Stomach (tissue), 19 donors: ENCODE measurements at places on chromosomes 7 and 10. TPM values are rescaled to one million over a fixed set of nuclear protein-coding genes. Genes with fewer than 3 reads are reported as not detected.

- H3K4me3 ChIP-seq = no peak overlapping the region
- no peaks in the 10 kb centered on the region for H3K4me1 ChIP-seq
- H3K27ac ChIP-seq = no peak overlapping the region
- H3K27me3 ChIP-seq = no peaks in the 10 kb centered on the region
- DNase-seq = no peak
Observed at GRCh38 chr10:126551202-126551601, 119.3 kb downstream of the C10orf90 start.

DNA sequence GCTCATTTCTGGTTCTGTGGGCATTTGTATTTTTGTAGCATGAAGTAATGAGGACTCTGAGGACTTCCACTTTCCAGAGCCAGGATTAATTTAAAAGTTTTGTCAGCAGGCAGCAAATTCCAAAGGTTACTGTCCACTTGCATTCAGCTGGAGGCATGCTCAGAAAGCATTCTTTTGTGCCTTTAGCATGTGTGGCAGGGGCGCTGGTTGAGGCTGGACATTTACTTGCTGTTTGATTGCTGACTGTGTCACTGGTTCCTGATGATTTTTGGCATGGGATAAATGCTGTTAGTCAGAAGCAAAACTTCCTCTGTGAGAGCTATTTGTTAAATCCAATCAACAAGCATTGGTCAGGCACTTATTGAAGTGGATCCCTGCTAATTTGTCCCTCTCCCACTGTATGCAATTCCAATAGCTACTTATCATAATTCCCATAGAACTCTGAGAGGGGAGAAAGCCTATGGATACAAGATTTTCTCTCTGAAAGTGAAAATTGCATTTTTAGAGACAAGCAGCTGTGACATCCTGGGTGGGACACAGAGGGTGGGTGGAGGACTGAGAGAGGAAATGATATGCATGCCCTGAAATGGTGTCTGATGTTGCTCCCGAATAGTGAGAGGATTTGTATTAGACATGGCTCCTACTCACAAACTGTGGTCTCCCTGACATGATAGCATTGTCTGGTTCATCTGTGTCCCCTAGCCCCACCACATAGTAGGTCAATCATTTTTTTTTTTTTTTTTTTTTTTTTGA, 161.2 kb upstream of the WDR11 start:
- no peak overlapping the region for H3K4me3 ChIP-seq
- H3K27ac ChIP-seq = no peak overlapping the region
- peak; percentile 3 for DNase-seq
- no peaks in the 10 kb centered on the region for H3K27me3 ChIP-seq
- no peaks in the 10 kb centered on the region for H3K36me3 ChIP-seq

- no peaks in the 10 kb centered on the region for H3K27me3 ChIP-seq
- DNase-seq = no peak
- H3K4me3 ChIP-seq = no peak overlapping the region
- no peak overlapping the region for H3K27ac ChIP-seq
- no peaks in the 10 kb centered on the region for H3K4me1 ChIP-seq
Observed at GRCh38 chr10:58887474-58887873, 289.0 kb upstream of the PHYHIPL start.

- H3K4me1 ChIP-seq = no peaks in the 10 kb centered on the region
- DNase-seq = no peak
- no peaks in the 10 kb centered on the region for H3K27me3 ChIP-seq
- H3K36me3 ChIP-seq = no peaks in the 10 kb centered on the region
- no peak overlapping the region for H3K27ac ChIP-seq
- no peak overlapping the region for H3K4me3 ChIP-seq
Observed at GRCh38 chr10:14186245-14186644, 144.5 kb downstream of the FRMD4A start.

DNA sequence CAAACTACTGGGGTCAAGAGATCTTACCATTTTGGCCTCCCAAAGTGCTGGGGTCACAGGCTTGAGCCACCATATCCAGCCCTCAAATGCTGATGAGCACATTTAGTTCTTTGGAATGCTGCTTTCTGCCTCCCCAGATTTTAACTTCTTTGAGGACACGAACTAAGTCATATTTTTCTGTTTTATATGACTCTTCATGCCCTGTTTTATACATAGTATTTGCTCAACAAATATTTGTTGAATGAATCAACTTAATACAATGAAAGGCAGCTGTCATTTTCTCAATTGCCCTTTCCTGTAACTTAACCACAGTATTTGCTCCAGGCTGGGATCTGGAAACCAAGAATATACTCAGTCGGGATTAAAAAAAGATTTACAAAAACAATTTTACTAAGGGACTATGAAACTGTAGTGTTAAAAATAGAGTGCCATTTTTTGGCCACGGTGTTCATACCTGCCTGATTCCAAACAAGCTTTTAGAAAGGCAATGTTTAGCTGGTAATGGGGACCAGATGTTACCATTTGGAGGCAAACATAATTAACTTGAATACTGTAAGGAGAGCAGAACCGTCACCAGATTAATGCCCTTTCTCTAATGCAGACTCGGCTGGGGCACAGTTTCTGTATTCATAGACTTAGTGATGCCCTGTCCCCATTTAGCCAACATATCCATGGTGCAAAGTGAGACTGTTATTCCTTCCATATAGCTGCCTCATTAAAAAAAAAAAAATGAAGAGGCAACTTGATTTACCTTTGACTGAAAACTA, 117.6 kb downstream of the NRP1 start:
- peaks cover 30% of the 10 kb centered on the region for H3K36me3 ChIP-seq
- DNase-seq = no peak

- H3K27ac ChIP-seq = no peak overlapping the region
- no peak overlapping the region for H3K4me3 ChIP-seq
- no peaks in the 10 kb centered on the region for H3K27me3 ChIP-seq
- no peak for DNase-seq
Observed at GRCh38 chr7:142172932-142173331, 61.4 kb downstream of the MGAM2 start.

- H3K27ac ChIP-seq = no peak overlapping the region
- H3K4me3 ChIP-seq = no peak overlapping the region
- no peaks in the 10 kb centered on the region for H3K27me3 ChIP-seq
Observed at GRCh38 chr10:93006435-93007039, 54.1 kb upstream of the CYP26C1 start.

DNA sequence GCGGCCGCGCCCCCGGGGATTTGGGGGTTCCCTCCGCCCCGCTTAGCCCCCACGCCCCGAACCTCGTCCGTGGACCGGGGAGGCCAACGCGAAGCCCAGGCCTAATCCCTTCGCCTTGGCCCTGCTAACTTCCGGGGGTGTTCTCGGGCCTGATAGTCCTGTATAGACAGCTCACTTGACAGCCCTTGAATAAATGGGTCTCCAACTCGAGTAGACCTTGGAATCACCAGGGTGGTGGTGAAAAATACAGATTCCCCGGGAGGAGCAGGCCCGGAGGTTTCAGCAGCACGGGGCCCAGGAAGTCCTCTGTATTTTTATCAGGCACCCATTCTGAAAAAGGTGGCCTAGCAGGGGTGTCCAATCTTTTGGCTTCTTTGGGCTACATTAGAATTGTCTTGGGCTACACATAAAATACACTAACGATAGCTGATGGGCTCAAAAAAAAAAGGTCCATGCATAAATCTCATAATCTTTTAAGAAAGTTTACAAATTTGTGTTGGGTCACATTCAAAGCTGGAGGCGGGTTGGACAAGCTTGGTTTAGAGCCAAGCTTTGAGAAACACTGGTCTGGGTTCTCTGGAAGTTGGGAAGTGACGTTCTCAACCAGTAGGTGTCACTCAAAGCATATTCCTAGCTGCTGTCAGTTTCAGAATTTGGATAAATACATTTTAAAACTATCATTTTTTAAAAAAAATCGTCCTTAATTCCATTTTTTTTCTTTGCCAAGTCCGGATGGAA, 221.7 kb downstream of the PHTF2 start:
- peaks cover 21% of the 10 kb centered on the region for H3K4me1 ChIP-seq
- H3K4me3 ChIP-seq = peak overlapping the region; percentile 59
- peak overlapping the region; percentile 99 for H3K27ac ChIP-seq

- no peaks in the 10 kb centered on the region for H3K4me1 ChIP-seq
- H3K27ac ChIP-seq = no peak overlapping the region
- H3K27me3 ChIP-seq = no peaks in the 10 kb centered on the region
- no peak for DNase-seq
- no peaks in the 10 kb centered on the region for H3K36me3 ChIP-seq
- no peak overlapping the region for H3K4me3 ChIP-seq
Observed at GRCh38 chr7:140069298-140069949, 6.7 kb upstream of the PARP12 start.

- DNase-seq = peak; percentile 59
- peaks cover 46% of the 10 kb centered on the region for H3K4me1 ChIP-seq
- H3K36me3 ChIP-seq = no peaks in the 10 kb centered on the region
- no peak overlapping the region for H3K27ac ChIP-seq
- no peak overlapping the region for H3K4me3 ChIP-seq
Observed at GRCh38 chr7:70712942-70713341, 419.0 kb upstream of the GALNT17 start.

DNA sequence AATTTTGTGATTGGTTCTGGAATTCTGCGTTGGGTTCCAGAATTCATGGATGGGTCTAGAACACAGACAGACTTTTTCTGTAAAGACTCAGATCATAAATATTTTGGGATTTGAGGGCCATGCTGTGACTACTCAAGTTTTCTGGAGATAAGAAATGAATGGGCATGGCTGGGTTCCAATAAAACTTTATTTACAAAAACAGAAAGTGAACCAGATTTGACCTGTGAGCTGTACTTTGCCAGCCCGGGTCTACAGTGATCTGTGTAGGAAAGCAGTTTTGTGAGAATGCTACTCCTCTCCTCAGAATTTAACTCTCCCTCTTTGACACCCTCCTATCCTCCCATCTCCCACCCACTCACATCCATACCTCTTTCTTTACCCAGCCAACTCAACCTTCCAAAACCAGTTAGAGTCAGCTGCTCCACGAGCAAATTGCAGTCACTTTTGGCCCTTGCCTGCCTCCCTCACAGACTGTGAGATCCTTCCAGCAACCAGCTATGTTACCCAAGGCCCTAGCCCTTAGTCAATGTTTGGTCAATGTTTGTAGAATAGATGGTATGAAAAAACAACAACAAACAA, 312.8 kb upstream of the ZMIZ1 start:
- peaks cover 25% of the 10 kb centered on the region for H3K4me1 ChIP-seq
- H3K27ac ChIP-seq = peak overlapping the region; percentile 67
- H3K4me3 ChIP-seq = no peak overlapping the region
- no peaks in the 10 kb centered on the region for H3K27me3 ChIP-seq
- no peaks in the 10 kb centered on the region for H3K36me3 ChIP-seq
- DNase-seq = no peak

GRCh38 chr10:86659161-86659691, 4.9 kb downstream of the OPN4 start:
- no peak for DNase-seq
- H3K4me3 ChIP-seq = no peak overlapping the region
- H3K4me1 ChIP-seq = no peaks in the 10 kb centered on the region

DNA sequence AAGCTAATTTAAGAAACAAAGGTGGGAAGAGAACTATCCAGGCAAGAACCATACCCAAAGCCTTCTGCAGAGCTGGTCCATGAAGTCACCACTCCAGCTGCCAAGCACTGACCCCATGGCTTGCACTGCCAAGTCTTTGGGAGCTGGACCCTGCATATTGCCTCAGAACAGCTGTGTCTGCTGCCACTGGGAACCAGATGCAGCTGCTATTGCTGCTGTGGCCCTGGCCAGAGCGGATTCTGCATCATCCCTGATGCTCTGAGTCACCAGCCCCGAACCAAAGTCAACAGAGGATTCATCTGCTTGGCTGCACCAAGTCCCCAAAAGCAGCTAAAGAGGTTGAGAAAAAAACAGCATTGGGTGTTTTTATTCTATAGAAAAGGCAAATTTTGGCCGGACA, 39.2 kb upstream of the GSAP start:
- no peaks in the 10 kb centered on the region for H3K4me1 ChIP-seq
- H3K36me3 ChIP-seq = no peaks in the 10 kb centered on the region
- DNase-seq = peak; percentile 12
- H3K27ac ChIP-seq = no peak overlapping the region
- H3K4me3 ChIP-seq = no peak overlapping the region
- H3K27me3 ChIP-seq = no peaks in the 10 kb centered on the region

GRCh38 chr7:143929224-143929920, 5.7 kb upstream of the OR2F2 start:
- H3K4me1 ChIP-seq = no peaks in the 10 kb centered on the region
- no peaks in the 10 kb centered on the region for H3K36me3 ChIP-seq
- no peak overlapping the region for H3K4me3 ChIP-seq

DNA sequence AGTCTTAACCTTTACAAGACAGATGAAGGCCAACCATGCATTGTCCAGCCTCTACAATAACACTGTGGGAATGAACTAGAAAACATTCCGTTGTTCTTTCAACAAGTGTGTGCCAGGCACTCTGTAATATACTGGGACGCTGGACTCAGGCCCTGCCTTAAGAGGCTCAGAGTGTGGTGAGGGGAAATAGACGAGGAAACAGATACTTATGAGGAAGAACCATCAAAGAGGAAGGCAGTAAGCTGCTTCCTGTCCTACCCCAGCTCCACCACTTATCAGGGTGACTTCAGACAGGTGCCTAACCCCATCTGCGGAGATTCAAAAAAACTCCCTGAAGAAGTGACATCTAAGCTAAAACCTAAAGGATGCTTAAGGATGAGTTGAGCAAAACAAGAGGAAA, 8.9 kb upstream of the TRIM8 start:
- no peaks in the 10 kb centered on the region for H3K27me3 ChIP-seq
- peaks cover 41% of the 10 kb centered on the region for H3K4me1 ChIP-seq
- peak; percentile 35 for DNase-seq
- H3K36me3 ChIP-seq = peaks cover 5% of the 10 kb centered on the region

DNA sequence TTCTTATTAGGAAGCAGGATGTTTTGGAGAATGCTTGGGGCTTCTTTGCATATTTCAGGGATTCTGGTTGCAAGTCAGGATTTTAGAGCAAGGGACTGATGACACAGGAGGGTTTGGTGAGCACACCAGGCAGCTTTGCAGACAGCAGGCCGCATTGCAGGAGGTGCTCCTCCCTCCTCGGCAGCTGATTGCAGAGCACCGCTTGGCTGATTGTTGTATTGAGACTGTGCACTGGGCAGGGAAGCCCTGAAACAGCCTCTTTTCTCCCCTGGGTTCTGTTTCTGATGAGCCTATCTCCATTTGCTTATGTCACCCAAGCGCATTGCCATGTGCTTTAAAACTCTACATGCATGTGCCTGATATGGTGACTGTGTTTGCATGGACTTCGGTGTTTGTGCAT, 769.6 kb downstream of the GRID1 start:
- H3K36me3 ChIP-seq = no peaks in the 10 kb centered on the region
- no peak for DNase-seq
- no peak overlapping the region for H3K4me3 ChIP-seq
- H3K27ac ChIP-seq = no peak overlapping the region
- no peaks in the 10 kb centered on the region for H3K27me3 ChIP-seq

- no peak for DNase-seq
- no peaks in the 10 kb centered on the region for H3K36me3 ChIP-seq
- H3K4me3 ChIP-seq = no peak overlapping the region
- H3K27ac ChIP-seq = no peak overlapping the region
Observed at GRCh38 chr10:123570051-123570897, 95.9 kb upstream of the GPR26 start.

EGR2 gene
- total RNA-seq = 5.8 TPM

WEE2 gene
- total RNA-seq = not detected

ASIC3 gene
- 0.43 TPM for total RNA-seq

TDRD1 gene
- total RNA-seq = 0.92 TPM

OPALIN gene
- total RNA-seq = not detected

ASZ1 gene
- not detected for total RNA-seq

LARP4B gene
- 87.0 TPM for total RNA-seq

FAM25C gene
- not detected for total RNA-seq

ICA1 gene
- 59.1 TPM for total RNA-seq
